H7 (cell line): ENCODE measurements at places on chromosomes 3 and 15.

DNA sequence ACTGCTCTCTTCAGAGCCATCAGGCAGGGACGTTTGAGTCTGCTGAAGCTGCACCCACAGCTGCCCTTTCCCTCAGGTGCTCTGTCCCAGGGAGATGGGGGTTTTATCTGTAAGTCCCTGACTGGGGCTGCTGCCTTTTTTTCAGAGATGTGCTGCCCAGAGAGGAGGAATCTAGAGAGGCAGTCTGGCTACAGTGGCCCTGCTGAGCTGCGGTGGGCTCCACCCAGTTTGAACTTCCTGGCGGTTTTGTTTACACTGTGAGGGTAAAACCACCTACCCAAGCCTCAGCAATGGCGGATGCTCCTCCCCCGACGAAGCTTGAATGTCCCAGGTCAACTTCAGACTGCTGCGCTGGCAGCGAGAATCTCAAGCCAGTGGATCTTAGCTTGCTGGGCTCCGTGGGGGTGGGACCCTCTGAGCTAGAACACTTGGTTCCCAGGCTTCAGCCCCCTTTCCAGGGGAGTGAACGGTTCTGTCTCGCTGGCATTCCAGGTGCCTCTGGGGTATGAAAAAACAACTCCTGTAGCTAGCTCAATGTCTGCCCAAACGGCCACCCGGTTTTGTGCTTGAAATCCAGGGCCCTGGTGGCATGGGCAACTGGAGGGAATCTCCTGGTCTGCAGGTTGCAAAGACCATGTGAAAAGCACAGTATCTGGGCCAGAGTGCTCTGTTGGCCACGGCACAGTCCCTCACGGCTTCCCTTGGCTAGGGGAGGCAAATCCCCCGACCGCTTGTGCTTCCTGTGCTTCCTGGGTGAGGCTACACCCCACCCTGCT lies 21.1 kb upstream of the ST6GAL1 start:
- no peak for DNase-seq

DNA sequence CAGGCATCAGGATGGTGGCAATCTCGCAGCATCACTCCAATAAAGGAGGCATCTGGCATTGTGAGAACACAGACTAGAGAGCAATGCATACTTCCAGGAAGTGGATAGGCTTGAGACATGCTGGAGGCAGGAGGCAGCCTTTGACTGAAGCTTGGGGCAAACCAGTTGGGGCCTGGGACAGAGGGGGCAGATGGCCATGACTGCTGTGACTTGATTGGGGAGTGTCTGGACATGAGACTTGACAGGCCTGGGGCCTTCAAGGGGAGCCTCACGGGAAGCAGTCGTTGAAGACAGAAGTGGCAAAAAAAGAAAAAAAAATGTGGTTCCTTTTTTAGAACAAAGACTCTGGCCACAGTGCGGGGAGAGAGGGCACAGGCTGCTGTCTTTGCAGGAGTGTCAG lies 44.7 kb upstream of the CHRNA7 start:
- no peak for DNase-seq

DNA sequence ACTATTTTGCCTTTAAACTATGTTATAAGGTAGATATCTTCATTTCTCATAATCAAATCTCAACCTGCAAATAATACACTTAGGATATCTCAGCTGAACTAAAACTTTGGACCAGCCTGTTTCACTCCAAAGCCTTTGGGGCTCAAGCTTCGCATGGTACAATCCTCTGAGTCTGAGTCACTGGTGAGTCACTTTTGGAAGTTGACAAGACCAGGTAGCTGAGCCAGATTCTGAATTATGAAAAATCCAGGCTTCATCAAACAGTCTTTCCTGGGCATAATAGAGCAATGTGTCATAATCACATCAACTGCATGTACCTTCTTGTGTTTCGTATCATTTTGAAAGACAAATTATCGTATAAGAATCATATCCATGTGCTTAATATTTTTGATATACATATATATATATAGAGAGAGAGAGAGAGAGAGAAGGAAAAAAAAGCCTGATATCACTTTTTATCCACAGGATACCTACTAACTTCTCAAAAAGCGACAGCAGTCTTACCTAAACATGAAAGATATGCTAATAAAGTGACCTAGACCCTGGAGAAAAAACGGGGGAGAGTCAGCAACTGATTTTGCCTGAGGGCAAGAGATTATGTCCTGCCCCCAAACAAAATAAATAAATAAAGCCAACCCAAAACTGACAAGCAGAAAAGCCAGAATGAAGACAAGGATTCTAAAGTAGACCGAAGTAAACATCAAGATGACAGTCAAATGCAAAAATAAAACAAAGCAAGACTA lies 263.9 kb upstream of the TGFBR2 start:
- no peak for DNase-seq

GRCh38 chr3:108118038-108118768 lies 27.4 kb upstream of the CD47 start:
- no peak for DNase-seq

DNA sequence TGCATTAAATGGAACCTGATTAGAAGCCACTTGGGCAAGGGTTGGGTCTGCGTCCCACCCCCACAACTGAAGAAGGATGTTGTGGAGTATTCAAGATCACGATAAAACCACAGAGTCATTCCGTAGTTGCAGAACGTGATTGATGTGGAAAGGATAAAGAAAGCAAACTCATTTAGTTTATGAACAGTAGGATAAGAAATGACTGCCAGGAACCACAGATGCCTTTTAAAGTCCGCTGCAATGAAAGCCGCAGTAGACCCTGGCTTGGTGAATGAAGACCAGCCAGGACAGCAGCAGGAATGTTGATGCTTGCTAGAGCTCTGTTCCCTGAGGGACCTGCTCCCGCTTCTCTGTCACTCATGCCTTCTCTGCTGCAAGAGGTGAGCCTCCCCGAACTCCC lies 111.5 kb downstream of the GABRG3 start:
- no peak for DNase-seq

DNA sequence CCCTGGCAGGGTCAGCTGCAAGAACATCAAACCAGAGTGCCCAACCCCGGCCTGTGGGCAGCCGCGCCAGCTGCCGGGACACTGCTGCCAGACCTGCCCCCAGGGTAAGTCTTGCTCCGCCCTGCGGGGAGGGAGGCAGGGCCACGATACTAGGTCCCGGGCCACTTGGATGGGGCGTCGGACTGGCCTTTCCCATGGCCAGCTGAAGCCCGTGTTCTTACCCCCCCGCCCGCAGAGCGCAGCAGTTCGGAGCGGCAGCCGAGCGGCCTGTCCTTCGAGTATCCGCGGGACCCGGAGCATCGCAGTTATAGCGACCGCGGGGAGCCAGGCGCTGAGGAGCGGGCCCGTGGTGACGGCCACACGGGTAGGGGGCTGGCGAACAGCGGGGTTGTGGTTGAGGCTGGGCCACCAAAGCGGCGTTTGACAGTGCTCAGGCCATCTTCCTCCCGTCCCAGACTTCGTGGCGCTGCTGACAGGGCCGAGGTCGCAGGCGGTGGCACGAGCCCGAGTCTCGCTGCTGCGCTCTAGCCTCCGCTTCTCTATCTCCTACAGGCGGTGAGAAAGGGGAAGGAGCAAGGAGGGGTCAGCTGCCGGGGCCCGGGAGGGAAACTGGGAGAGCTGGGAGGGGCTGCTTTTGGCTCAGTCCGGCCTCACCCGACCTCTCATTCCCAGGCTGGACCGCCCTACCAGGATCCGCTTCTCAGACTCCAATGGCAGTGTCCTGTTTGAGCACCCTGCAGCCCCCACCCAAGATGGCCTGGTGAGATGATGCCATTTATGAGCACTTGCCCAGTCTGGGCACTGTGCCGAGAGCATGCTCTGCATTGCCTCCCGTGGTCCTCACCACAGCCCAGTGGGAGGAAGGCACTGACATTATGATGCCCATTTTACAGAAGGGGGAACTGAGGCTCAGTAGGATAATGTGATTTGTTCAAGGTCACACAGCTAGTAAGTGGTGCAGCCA lies 1.7 kb downstream of the CHRD start:
- DNase-seq: peak; percentile 89

DNA sequence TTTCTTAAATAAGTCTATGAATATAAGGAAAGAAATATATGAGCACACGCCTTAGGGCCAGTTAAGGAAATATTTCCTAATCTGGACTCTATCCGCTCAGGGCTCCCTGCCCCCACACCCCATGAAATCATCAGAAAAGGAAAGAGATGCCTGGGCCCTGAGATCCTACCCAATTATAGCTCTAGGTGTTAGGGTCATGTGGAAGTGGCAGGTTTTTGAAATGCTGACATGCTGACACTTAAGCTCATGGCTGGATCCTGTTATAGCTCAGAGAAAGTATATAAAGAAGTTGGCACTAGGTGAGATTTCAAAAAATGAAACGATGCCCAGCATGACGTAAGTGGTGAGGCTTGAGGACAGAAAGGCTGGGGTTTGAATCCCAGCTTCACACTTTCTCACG lies 43.5 kb upstream of the AKAP13 start:
- no peak for DNase-seq

- peak; percentile 59 for DNase-seq
Observed at GRCh38 chr3:171614318-171614921, 154.2 kb upstream of the TNIK start.

DNA sequence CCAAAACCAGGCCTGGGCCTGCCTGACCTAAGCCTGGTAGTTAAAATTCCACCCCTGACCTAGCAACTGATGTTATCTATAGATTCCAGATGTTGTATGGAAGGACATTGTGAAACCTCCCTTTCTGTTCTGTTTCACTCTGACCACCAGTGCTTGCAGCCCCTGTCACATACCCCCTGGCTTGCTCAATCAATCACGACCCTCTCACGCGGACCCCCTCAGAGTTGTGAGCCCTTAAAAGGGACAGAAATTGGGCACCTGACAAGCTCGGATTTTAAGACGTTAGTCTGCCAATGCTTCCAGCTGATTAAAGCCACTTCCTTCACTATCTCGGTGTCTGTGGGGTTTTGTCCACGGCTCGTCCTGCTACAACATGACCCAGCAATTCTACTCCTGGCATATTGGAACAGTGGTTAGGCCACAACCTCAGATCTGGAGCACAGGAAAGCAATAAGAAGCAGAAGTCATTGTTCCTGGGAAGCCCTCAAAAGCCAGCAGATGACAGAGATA lies 36.7 kb upstream of the LHFPL4 start:
- DNase-seq: no peak

- no peak for DNase-seq
Observed at GRCh38 chr3:125306620-125307019, 68.5 kb downstream of the ZNF148 start.

GRCh38 chr3:185052631-185053030 lies 100.2 kb downstream of the C3orf70 start:
- DNase-seq: no peak

DNA sequence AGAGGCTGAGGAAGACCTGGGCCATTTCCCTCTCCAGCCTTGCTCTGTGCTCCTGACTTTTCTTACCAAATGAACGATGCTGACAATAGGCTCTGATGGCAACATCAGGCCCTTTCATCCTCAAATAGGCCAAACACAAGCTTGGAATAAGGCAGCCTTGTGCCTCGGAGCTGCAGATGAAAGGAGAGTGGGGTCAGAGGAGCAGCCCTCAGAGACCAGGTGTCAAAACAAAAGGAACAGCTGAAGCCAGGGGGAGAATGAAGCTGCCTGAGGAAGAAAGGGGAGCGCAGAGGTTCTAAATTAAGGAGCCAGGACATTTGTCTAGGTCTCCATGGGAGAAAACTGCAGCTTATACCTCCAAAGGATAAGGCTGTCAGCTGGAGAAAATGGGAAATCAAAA lies 5.1 kb downstream of the BFSP2 start:
- peak; percentile 64 for DNase-seq

DNA sequence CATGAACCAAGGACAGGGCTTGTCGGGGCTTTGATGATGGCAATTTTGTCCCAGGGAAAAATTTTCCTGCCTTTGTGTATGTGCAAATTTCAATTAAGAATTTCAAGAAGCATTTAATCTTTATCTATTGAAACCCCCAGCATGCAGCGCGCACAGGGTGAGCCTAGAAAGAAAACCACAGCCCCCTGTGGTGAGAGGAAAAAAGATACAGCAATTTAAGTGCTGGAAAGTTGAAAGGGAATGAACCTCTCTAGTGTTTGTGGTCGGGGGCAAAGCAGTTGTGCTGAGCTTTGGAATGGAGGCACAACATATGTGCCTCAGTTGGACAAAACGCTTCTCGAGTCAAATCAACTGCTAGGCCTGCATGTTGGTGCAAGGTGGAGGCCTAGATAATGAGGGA lies 111.8 kb upstream of the C15orf61 start:
- no peak for DNase-seq

- no peak for DNase-seq
Observed at GRCh38 chr15:64847876-64848716, 6.4 kb downstream of the PLEKHO2 start.

DNA sequence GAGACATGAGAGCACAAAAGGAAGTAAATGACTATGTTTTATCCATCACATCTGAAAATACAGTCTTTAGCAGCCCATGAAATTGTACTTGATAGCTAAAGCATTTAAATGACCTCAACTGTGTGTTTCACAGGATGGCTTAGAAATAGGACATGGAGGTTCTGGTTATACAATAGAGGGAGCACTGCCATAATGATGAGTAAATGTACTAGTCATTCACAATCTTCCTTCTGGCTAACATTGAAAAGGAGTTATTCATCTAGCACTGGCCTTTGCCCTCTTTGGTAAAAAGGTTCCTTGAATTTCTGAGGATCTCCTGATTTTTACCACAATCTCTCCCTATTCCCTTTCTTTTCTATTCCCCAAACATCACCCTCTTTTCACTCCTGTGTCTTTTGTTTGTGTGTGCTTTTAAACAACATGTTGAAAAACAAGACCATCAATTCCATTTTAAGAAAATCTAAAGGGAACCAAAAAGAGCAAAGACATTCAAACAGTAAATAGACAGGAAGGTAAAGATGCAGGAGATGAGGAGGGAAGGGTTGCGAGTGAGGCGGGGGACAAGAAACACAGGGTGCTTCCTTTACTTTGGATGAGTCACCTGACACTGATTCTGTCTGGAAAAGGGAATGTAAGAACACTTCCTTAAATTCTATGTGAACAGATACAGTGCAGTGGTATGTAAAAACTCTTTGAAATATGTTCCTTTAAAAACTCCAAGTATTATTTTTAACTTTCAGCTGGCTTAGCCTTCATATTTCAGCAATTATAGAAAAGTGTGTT lies 619.0 kb downstream of the MECOM start:
- no peak for DNase-seq

- DNase-seq: no peak
Observed at GRCh38 chr3:27221264-27221932, 147.8 kb downstream of the NEK10 start.

GRCh38 chr15:56052395-56053045 lies 59.1 kb upstream of the NEDD4 start:
- DNase-seq: peak; percentile 44
